Glutamatergic neuron (in vitro differentiated cells): ENCODE measurements at places on chromosomes 7 and 10. TPM values are rescaled to one million over a fixed set of nuclear protein-coding genes. Genes with fewer than 3 reads are reported as not detected.

The CYP26A1 gene
- total RNA-seq: 4.2 TPM

GRCh38 chr7:29163854-29164253 is 17.5 kb upstream of the CPVL start:
- no peak for DNase-seq

- DNase-seq: no peak
Measured at GRCh38 chr10:78331391-78331922, 297.8 kb downstream of the RPS24 start.

DNA sequence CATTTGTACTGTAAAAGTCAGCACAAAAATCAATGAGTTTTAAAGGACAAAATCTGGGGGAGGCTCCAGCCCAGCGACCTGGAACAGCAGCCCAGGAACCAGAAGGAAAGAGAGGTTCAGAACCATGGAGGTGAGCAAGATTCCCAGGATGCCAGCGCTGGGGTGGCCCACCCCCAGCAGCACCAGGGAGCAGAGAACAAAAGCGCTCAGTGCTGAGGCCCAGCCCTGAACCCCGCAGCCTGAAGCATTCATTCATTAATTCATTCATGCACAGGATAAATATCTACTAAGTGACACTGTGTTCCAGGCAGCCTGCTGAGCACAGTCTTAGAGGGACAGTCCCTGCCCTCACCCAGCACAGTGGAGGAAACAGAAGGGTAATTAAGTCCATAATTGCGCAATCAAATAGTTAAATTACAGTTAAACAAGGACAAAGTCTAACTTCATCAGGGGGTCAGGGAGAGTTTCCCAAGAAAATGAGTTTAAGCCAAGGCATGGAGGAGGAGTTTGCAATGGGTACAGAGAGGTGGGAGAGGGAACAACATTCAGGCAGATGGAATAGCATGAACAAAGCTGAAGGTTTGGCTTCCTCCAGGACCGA is 202.3 kb downstream of the GRID1 start:
- DNase-seq: no peak
